ENCODE measurements at places on chromosomes 11 and 22.

DNA sequence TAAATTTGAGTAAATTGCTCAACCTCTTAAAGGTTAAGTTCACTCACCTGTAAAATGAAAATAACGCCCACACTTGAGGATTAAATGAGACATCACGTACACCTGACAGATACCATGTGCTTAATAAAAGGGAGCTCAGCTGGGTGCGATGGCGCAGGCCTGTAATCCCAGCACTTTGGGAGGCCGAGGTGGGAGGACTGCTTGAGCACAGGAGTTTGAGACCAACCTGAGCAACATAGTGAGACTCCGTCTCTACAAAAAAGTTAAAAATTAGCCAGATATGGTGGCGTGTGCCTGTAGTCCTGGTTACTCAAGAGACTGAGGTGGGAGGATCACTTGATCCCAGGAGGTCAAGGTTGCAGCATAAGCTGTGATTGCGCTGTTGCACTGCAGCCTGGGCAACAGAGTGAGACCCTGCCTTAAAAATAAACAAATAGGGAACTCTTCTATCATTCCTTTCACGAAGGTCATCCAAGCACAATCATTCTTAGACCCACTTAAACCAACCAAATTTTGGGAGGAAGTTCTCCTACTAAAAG lies 134.1 kb downstream of the BBOX1 start:
- DNase-seq, result no peak

DNA sequence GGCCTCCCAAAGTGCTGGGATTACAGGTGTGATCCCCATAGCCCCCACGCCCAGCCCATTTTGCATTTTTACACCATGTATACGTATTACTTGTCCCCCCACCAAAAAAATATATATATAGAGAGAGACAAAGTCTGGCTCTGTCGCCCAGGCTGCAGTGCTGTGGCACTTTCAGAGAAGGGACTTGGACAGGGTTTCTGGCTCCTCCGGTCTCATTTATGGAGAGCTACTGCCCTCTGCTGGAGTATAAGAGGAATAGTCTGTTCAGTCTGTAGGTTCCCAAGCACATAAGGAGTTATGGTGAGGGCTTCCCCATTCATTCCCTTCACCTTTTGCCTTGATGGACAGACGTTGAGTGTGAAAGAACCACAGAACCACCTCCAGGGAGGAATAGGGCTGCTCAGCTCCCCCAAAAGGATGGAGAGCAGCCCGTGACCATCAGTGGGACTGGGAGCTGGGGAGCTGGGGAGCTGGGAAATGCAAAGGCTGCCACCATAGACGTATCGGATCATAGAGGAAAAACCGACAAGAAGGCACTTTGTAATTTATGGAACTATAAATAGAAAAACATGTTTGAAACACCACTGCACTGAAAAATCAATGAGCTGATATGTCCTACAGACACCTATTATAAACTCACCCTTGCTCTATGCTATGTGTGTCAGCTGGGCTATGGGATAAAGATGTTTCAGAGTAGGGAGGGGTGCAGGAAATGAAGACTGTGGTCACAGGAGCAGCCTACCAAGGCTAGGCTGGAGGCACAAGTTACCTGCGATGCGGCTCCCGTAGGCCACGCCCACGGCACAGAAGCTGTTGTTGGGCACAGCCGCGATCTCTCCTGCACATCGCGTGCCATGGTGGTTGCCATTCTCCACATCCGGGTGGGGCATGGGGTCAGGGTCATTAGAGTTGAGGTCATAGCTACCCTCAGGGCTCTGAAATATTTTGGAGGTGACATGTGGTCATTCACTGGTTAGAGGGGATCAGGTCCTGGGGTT lies 5.2 kb downstream of the PCSK7 start:
- DNase-seq, result peak; percentile 59

DNA sequence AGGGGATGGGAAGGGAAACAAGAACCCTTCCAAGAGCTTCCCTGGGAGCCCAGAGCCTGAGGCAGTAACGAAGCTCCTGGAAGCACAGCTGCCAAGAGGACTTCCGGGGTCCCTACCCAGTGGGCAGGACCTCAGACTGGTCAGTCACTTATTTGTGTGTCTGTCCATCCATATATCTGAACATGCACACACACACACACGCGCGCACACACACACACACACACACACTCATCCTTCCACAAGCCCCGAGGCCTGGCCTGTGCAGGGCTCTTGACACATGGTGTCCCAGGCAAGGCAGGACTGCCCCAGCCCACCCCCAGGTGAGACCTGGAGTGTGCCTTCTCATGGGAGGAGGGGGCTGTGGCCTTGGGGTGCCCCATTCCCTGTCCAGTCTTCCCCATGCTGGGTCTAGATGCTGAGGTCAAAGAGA lies 44.9 kb downstream of the IGLL5 start:
- no peak for DNase-seq

DNA sequence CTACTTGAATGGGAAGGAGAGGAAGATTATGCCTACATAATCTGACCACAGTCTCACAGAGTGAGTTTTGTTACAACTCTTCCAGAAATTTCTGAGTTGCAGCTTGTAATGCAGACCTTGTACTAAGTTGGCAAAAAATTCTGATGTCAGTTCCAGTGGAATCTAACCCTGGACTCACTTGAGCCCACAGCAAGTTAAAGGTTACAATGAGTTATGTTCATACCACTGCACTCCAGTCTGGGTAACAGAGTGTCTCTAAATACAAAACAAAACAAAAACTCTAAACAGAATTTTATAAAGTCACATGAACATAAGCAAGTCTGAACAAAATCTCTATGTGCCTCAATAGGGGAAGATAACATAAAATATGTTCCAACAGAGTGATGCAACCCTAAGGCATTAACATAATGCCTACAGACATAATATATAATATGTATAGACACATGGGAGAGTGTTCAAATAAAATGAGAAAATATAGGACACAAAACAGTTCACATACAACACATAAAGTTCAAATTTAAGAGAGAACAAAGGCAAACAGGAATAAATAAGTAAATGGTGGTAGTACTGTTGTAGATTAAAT lies 1.1 kb downstream of the GLYAT start:
- no peak for DNase-seq

- no peak for DNase-seq
Observed at GRCh38 chr11:57180081-57180561, 1.6 kb upstream of the LRRC55 start.

- no peak for DNase-seq
Observed at GRCh38 chr11:122116591-122116990, 576 bp upstream of the BLID start.

DNA sequence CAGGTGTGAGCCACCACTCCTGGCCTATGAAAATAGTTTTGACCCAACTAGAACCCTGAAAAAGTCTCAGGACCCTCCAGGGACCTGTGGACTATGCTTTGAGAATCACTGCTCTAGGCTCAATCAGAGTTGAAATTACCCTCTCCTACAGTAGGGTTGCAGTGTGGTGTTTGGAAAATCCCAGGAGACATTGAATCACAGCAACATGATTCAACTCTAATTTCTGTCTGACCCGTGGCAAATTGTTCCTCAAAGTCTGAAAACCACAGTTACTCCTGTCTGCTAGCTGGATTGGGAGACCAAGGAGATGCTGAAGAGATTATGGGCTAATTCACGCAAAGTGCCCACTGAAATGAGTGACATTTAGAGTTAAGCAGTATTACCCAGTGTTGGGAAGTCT lies 5.4 kb upstream of the MTMR3 start:
- DNase-seq, result no peak

DNA sequence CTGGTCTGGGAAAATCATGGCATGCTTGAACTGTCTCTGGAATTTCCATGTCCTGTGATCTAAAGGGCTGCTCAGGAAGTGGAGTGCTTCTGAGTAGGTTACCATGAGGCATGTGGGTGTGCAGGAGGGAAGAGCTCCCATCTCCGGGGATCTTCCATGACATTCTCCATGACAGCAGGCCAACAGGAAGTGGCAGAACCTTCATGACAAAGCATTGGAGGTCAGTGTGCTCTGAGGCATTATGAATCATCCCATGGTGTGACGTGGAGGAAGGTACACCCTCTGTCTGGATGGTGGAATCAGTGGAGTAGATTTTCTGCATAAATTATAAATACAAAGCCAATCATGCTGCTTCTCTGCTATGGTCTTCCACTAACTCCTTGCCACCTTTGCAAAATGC lies 139.6 kb upstream of the E2F8 start:
- DNase-seq, result no peak

GRCh38 chr11:69352715-69353319 lies 58.9 kb downstream of the MYEOV start:
- no peak for DNase-seq

DNA sequence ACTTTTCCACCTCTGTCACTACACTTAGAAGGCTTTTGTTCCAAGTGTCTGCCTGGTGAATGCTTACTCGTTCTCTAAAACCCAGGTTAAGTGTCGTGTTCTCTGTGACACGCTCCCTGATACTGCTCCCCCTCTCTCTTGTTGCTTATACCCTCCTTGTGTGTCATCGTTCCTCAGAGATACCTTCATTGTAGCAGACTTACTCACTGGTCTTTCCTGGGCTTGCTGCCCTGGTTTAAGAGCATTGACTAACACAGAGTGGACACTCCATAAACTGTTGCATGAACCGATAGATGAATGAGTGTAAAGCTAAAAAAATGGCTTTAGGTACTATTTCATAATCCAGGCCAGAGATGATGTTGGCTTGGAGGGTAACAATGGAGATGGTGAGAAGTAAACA lies 171.3 kb downstream of the GRIK4 start:
- DNase-seq, result no peak

DNA sequence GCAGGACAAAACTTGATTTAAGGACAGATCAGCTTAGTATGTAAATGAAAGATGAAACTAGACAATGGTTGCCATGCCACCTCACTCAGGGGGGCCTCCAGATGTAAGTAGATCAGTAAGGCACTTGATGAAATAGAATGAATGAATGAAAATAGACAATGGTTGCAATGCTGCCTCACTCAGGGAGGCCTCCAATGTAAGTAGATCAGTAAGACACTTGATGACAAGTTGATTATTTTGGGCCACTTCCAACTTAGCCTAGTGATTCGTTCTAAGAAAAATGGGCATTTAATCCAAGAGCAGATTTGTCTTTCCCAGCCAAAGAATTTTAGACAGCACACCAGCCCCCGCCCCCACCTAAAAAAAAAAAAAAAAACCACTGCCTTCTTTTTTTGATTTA lies 19.2 kb upstream of the SLC5A12 start:
- no peak for DNase-seq

DNA sequence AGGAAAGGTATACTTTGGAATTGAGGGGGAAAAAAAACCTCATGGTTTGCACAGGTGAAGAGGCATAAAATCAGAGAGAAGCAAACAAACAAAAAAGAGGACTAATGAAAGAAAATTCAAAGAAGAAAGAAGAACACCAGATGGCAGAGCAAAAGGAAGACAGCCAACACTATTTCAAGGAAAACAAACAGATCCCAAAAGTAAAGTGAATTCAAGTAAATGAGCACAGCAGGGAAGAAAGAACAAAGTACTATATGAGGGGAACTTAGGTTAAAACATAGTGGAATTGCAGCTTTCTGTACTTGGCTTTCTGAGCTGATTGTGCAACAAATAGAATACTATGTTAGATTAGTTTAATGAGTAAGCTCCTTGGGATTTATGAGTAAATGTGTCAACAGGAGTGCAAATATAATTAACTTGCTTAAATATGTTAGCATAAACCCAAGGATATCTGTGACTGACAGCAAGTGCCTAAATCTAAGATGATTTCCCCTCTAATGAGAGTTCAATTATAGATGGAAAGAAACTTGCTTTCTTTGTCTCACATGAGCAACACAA lies 404.6 kb upstream of the CNTN5 start:
- no peak for DNase-seq

DNA sequence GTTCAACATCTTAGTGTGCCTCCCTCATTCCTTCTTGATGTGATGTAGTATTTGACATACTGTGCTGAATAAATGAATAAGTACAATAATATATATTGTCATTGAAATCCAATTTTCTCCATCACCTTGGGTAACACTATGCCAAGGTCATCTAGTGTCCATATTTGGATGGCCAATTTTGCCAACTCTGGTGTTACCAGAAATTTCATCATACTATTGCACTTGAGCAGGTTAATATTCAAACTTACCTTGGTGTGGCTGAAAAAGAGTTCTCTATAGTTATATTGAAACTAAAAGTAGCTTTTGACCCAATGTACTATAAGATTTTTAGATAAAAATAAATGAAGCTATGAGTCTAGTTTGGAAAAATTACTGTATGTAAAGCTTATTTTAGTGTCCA lies 98.2 kb upstream of the SLC6A5 start:
- DNase-seq, result no peak

DNA sequence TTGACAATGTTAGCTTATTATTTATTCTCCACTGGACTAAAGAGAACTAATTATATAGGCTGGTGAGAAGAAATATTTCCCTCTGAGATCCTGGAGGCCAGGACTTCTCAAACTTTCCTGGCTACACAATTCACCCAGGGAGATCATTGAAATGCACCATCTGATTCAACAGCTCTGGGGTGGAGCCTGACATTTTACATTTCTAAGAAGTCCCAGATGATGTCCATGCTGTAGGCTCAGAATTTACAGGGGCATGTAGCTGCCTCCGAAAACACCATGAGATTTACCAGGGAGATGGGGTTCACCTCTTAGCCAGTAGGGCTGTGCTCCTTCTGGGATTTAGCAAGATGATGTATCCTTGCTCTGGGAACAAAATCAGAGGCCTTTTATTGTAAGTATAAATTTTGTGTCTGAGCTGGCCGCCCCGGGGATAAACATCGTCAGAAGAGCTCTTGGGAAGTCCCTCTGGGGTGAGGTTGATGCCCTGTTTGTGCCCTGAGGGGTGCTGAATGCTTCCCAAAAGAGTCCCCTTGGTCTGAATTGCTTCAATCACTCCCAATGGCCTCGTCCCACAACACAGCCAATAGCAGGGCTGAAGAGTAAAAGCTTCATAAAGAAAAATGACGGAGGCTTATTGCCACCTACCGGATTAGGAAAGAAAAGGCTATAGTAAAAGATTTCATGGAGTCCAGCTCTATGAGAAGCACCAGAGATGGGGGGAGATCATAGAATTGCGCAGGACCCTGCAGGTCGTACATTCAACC lies 33.4 kb upstream of the API5 start:
- no peak for DNase-seq

GRCh38 chr11:88398372-88398771 lies 60.8 kb upstream of the CTSC start:
- no peak for DNase-seq

DNA sequence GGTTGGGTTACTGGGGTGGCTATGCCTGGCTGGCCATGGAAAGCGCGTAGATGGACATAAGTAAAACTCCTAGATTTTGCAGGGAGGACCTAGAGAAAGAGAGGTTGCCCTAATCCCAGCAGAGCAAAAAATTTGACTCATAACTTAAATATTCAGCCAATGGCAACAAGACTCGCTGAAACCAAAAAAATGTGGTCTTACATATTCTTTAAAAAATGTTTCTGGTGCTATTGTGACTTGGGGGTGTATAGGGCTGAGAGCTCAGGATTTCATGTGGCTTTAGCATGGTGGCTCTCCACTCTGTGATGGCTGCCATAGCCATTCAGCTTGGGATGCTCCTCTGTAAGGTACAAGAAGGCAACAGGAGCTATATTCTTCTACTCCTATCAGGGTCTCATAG lies 27.2 kb upstream of the PDGFD start:
- DNase-seq, result no peak

GRCh38 chr22:44667829-44668189 lies 34.2 kb upstream of the PRR5 start:
- DNase-seq, result no peak

- DNase-seq, result no peak
Observed at GRCh38 chr22:48957311-48957986, 870.2 kb downstream of the BRD1 start.

Measured in DMS79 (cell line).